NCI-H1694 treated with DMSO at 0.1 percent for 48 hours (cell line): ENCODE measurements at places on chromosomes 2 and 18.

GRCh38 chr2:124353656-124354055, 328.6 kb downstream of the CNTNAP5 start:
- DNase-seq, result no peak

- DNase-seq, result no peak
These were observed 9.5 kb downstream of the KCNK3 start for GRCh38 chr2:26702025-26702424.

- no peak for DNase-seq
These were observed 245.1 kb downstream of the NEDD4L start for GRCh38 chr18:58288921-58289797.

- no peak for DNase-seq
These were observed 336.5 kb downstream of the TNS1 start for GRCh38 chr2:217666338-217666737.

DNA sequence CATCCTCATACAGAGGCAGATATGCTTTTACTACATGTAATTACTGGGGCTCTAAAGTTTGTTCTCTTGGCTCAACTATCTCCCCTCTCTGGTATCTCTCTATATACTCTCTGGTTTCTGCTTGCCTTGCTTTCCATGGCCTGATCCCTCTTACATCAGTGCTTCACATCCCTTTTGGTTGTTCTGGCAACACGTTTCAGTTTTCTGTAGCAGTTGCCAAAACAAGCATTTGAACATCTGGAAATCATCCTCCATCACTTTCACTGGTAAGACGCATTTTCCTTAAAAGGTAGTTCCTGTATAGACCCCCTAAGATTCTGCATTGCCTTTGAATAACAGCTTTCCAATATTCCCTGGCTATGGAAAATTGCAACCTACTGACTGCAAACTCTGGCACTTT, 25.9 kb downstream of the COL5A2 start:
- no peak for DNase-seq

DNA sequence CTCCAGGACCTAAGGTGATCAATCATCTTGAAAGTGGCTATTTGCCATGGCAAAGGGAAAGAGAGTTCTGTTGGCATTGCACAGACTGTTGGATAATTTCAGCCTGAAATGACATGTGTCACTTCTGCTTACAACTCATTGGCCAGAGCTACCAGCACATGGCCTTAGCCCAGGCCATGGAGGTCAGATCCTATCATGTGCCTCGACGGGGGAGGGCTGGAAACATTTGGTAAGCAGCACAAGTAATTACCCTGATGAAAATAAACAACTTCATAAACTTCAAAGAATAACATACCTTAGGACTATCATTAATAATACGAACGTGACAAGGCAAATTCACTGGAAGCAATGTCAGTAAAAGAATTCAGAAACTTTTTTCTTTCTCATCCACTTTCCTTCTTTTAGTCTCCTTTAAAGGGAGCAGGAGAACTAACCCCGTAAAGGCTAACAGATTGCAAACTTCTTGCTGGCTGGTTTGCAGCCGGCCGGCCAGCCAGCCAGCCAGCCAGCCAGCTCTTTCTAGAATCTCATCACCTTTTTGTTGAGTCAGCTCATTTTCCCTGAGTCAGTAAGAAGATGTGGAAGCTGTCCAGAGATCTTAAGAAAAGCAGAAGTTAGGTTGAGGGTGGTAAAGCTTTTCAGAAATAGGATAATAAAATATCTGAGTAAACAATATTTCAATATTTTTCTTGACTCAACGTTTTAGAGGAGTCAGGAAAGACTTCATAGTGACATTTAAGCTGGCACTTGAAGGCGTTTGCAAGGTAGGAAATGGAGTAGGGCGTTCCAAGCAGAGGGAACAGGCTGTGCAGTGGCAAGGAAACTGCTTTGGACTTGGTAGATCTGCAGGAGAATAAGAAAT, 31.9 kb downstream of the CNRIP1 start:
- no peak for DNase-seq

DNA sequence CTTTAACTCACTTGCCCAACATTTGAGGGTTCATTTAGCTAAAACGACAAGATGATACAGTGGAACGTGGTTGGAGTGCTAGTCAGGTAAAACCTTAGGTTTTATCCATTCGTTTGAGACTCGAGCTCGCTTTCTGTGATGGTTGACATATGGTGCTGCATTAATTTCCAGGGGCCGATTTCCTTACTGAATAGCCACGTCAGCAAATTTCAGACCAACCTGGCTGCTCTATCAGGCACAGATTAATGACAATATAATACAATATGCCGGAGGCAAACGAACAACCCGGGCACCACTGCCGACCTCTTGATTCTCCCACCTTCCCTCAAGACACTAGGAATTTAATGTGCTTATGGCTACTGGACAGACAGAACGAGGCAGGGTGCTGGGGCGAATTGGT, 42.0 kb downstream of the NABP1 start:
- no peak for DNase-seq

- DNase-seq, result no peak
These were observed 118.4 kb downstream of the BCL2L11 start for GRCh38 chr2:111239107-111239506.

DNA sequence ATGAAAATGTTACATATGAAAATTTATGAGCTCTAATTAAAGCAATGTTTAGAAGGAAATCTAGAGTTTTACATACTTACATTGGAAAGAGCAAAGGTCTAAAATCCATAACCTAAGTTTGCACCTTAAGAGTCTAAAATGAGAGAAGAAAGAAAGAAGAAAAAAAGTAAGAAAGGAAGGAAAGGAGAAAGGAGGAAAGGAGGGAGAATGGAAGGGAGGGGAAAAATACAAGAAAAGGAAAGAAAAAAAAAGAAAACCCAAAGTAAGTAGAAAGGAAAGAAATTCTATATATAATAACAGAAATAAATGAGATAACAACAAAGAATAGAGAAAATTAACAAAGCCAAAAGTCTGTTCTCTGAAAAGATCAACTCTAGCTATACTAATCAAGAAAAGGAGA, 122.6 kb downstream of the BCL2L11 start:
- DNase-seq, result no peak

GRCh38 chr2:223888251-223888650, 50.9 kb upstream of the AP1S3 start:
- no peak for DNase-seq

- no peak for DNase-seq
These were observed 210.2 kb downstream of the NCK2 start for GRCh38 chr2:105954891-105955290.

DNA sequence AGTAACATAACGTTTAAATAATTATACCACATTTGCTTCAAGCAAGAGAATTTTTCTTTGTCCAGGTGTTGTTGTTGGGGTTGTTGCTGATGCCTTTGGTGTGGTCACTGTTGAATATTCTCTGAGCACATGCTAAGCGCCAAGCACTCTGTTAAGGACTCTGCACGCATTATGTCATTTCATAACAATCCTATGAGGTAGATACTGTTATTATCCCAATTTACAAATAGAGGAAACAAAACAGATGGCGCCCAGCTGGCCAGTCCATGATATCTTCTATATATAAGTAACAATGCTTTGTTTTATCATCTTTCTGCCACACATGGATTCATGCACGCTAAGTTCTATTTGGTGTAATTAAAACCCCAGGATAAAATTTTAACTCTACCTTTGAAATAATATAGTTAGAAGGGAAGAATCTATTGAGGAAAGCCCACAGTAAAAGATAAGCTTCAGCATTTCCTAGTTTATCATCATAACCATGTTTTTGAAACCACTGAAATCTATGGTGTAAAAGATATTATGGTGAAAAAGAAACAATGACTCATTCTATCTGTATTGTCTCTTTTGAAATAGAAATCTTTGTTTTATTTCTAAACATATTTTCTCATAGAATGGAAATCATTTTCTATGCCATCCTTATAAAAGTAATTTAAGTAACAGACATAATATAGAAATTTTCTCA, 199.7 kb downstream of the PID1 start:
- DNase-seq, result no peak

DNA sequence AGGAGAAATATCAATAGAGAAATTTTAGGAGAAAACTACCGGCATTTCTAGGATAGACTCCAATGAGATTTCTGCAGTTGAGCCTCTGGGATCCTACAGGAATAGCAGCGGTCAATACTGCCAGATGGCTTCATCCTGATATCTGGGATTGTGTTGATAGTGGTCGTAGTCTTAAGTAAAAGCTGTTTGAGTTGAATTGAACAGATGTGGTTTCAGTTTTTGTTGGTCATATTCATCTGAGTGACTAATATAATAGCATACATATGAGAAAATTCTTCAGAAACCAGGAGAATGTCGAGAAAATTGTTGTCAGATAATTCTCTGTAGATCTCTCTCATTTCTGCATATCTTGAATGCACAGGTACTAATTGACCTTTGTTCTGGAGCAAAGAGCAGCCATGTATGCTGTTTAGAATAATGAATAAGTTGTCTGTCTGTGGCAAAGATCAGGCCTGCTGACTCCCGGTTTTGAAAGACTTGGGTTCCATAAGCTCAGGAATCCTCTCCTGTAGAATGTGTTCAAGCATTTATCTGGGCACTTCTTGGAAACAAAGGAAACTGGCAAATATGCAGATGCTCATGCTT, 288.1 kb downstream of the TMX3 start:
- DNase-seq, result no peak

DNA sequence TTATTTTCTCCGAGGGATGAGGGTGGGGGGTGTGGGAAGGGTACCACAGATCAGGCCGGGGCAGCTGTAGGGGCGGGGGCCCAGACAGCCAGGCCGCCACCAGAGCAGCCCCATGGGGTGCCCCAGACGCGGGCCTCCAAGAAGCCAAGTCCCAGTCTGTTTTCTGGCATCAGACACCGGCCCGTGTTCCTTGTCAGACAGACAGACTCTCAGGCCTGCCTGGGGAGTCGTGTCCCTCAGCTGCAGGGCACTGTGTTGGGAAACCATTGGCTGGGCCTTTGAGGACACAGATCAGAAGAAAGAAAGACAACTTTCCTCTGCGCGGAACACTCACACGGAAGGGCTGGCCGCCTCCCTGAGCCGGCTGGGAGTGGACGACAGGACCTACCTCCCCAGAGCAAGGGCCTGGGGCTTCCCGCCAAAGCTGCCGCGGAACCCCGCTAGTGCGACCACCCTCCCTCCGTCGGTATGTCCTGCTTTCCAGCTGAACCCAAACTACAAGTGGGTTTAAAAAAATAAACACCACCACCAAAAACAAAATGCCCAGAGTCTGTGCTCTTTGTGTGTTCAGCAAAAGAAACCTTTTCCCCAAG, 88.0 kb downstream of the SMAD7 start:
- no peak for DNase-seq

DNA sequence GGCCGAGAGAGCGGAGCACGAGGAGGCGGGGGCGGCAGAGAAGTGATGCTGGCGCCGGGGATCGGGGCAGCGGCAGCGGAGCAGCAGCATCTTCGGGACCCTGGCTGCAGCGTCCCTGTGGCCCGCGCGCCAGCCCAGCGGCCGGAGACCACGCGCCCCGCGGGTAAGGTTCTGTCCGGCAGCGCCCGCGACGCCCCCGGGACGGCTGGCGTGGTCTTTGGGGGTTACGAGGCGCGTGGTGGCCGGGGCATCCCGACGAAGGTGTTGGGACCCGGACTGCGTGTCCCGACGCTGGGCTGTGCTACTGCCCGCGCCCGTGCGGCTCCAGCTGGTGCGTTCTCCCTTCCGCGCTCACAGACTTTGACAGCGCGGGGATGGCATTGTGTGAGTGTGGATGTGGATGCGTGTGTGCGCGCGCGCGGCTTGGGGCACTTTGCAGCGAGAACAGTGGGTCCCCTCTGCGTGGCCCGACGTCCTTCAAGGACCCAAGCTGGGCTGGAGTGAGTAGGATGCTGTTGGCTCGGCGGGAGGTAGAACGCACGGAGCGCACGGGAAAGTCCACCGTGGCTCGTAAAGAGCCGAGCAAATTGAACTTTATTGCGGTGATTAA, 405.0 kb downstream of the XIRP2 start:
- peak; percentile 29 for DNase-seq

- DNase-seq, result no peak
These were observed 5.5 kb downstream of the COLEC12 start for GRCh38 chr18:495017-495416.

DNA sequence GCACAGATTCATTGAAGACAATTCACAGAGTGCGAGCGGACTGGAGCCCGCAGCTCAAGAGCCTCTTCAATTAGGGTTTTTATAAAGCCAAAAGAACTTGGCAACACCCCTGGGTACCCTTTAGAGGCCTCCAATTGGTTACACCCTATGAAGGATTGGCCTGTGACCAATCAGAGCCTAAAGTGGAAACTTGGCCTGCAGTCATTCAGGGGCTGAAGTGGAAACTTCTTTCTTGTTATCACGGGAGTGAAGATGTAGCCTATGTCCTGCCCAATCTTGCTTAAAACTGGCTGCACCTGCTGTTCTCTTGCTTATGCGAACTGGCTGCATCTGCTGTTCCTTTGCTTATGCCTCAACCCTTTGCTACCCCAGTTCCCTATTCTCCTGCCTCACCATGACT, 1.8 kb upstream of the HJURP start:
- no peak for DNase-seq

GRCh38 chr2:43083710-43084698, 142.4 kb downstream of the ZFP36L2 start:
- DNase-seq, result no peak

DNA sequence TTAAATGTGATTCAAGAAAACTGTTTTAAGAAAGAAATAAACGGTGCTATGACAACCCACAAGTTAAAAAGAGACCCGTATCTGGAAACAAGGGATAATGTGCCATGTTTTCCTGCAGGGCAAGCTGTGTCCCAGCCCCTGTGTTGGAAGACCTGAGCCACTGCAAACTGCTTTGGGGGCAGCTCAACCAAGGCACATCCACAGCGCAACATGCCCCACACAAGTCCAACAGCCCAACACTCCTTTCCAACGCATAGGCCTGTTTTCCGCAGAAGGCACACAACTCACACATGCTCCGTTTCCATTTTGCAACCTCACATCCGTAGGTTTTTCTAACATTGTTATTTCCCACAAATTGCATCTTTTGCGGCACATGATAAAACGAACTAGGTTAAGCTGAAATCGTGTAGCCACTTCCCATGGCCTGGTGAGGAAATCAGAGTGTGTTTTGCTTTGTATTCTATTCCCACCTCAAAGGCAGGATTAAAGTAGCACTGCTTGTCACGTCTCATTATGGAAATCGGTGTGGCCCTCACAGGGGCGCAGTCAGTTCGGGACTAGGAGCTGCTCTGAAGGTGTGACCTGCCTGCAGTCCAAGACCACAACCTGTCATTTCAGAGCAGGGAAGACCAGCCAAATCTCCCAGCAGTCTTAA, 50.5 kb upstream of the ZNF516 start:
- no peak for DNase-seq

- DNase-seq, result no peak
These were observed 43.2 kb downstream of the ATIC start for GRCh38 chr2:215354771-215355695.

DNA sequence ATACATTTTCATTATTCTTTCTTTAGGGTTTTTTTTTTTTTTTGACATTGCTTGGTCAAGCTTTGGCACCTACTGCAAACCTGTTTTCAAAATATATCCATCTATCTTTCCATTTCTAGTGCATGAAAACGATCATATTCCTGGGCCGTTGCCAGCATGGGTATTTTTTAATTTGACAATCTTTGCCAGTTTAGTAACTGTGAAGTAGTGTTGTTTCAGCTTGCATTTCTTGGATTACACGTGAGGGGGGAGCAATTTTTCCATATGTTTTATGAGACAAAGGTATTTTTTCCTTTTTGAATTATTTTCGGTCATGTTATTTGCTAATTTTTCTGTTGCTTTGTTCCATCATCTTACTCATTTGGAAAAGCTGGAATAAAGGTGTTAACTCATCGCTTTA, 40.9 kb downstream of the TSHZ1 start:
- DNase-seq, result no peak
